GM12864 (cell line): ENCODE measurements at places on chromosomes 3 and 15.

DNA sequence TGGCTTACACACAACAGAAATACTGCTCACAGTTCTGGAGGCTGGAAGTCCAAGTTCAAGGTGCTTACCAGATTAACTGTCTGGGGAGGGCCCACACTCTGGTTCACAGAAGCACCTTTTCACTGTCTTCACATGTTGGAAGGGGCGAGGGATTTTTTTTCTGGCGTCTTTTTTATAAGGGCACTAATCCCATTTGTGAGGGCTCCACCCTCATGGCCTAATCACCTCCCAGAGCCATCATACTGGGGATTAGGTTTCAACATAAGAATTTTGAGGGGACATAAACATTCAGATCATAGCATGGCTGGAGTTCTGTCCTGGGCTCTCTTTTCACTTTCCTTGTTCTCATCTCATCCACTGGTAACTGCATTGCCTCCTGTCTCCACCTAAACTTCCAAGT, 63.5 kb downstream of the IGF1R start:
- no peak for DNase-seq

GRCh38 chr15:38945551-38946298, 381.1 kb upstream of the RASGRP1 start:
- no peak for DNase-seq

GRCh38 chr3:50203809-50204803, 965 bp upstream of the SLC38A3 start:
- DNase-seq: no peak

DNA sequence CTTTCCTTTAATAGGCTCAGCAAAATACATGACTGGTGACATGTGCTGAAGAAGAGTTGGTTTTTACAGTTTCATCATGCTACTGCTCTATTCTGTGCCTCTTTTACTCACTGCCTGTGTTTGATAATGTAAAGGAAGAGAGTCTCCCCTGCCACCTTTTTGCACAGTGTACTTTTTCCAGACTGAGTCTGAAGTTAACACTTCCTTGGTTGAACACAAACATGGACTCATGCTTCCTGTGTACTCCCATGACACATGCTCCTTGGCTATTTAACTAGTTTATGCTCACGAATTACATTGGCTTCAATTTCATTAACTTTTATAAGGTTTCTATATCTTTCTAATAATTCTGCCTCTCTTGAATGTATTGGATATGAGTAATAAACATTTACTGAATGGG, 396.1 kb downstream of the VGLL3 start:
- DNase-seq: no peak

- no peak for DNase-seq
Measured at GRCh38 chr3:39712413-39713048, 96.9 kb upstream of the MYRIP start.

DNA sequence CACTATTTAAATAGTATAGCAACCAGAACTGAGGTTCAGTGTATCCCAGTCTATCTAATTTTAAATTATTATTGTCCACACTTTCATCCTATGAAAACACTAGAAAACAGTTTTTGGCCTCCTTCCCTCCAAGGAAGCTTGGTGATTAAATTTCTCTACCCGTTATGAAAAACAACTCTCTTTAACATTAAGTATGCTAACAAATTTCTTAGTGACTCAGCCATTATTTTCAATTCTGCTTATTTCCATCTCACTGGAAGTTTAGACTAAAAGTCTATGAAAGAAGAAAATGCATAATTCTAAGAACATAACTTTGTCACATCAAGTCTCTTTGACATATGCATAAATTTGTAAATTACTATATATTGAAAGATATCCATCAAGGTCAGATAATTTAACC, 185.2 kb downstream of the NSUN3 start:
- no peak for DNase-seq

DNA sequence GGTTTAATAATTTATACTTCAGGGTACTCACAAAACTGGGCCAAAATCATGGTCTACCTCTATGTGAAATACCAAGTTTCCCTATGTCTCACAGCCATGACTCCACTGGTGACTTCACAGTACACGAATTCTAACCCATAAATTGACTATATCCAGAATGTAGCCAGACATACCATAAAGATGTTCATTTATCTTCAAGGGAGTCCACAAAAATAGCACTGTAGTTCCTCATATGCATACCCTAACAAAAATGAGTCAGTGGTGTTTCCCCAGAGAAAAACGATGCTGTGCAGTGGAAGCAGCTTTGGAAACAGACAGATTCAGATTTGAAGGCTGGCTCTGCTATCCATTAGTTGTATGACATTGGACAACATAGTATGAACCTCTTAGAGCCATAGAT, 438.8 kb downstream of the FHIT start:
- DNase-seq: no peak

DNA sequence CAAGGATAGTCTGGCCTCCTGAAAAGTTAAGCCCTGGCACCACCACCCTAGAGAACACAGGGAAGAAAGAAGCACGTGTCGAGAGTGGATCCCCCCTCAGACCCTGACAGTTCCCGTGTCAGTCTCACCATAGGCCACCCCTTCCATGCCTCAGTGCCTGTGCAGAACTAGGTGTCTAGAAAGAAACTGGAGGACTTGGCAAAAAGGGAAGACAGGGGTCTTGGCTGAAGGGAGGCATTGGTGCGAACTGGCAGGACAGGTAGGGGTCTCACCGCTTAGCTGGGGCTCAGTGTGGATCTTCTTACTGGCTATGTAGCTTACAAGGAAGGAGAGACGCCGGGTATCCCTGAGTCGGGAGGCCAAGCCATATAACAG, 518 bp downstream of the QARS1 start:
- no peak for DNase-seq

- no peak for DNase-seq
Measured at GRCh38 chr3:10599017-10599416, 93.6 kb upstream of the ATP2B2 start.

DNA sequence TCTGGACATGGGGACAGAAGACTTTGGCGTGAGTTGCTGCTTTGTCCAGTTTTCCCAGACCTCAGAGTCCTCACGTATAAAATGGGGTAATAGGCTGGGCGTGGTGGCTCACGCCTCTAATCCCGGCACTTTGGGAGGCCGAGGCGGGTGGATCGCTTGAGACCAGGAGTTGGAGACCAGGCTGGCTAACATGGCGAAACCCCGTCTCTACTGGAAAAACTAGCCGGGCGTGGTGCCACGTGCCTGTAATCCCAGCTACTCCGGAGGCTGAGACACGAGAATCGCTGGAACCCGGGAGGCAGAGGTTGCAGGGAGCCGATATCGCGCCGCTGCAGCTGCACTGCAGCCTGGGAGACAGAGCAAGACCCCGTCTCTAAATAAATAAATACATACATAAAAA, 22.7 kb upstream of the IGF1R start:
- no peak for DNase-seq

- DNase-seq: no peak
Measured at GRCh38 chr15:51006336-51006985, 88.2 kb downstream of the TNFAIP8L3 start.

GRCh38 chr15:77611767-77612166, 20.9 kb downstream of the LINGO1 start:
- DNase-seq: no peak

DNA sequence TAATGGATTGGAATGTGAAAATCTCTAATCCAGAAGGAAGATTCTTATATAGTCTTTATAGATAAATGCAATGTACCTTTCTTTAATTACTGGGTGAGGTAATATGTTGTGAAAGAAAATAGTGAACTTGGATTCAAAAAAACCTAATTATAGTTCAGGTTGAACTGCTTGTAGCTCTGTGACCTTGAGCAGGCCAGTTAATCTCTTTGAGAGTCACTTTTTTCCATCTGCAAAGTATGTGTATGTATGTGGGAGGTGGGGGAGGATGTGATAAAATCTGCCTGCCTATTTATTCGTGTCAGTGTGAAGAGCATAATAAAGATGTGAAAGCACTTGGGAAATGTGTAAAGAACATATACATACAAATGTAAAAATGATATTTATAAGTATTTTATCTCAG, 34.4 kb downstream of the GLCE start:
- no peak for DNase-seq

DNA sequence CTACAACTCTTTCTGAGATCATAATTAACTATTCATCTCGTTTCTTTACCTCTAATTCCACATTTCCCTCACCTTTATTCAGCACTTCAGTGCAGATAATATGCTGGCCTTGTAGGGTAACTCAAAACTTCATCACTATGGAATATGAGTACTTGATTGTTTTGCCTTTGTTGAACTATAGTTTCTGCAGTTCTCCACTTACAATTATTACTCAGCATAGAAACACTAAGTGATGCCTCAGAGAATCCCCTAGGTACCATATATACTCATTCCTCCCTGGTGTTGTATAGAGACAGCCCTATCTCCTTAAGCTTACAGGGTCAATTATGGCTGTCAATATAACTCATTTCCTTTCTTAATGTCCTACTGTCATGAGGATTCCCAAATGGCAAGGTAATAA, 380.6 kb upstream of the RBMS3 start:
- DNase-seq: no peak

DNA sequence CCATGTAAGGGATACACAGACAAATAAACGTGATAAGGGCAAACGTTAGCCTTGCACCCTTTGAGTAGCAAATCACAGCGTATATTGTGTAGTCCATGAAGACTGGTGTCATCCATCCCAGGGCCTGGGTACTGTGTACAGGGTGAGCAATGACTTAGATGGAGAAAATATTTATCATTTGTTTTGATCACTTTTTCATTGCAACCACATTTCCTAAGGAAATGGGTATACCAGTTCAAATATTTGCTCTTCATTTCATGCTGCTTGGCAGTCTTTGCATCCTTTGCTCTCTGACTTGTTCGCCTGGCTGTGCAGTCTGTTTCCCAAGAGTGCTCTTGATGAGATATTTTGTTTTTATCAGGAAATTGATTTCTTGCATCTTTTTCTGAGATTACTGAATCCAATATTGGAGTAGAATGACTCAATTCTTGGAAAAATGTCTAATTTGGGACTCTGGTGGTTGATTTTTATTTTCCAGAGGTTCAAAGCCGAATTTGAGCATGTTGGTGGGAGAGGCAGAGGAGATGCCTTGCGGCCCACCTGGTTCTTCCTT, 424.6 kb upstream of the SEMA6D start:
- DNase-seq: no peak

GRCh38 chr3:23341147-23341838, 138.2 kb downstream of the UBE2E2 start:
- DNase-seq: no peak

GRCh38 chr15:70998319-70998718, 105.7 kb downstream of the LRRC49 start:
- no peak for DNase-seq

GRCh38 chr3:184004476-184004875, 13.2 kb downstream of the ABCC5 start:
- no peak for DNase-seq

DNA sequence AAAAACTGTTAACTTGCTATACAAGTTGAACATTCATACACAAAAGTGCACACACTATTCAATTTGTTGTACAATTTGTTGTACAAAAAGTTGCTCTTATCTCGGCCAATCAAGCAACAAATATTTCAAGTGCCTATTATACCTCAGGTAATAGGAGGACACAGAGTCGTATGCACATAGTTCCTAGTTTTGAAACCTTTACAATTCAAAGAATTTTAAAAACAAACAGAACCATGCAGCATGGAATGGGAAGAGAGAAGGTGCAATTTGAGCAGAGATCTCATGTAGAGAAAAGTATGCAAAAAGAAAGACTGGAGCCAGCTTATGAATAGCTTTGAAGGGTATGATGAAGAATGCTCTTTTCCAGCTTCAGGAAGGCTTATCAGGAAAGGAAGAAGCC, 46.5 kb upstream of the ARPP19 start:
- DNase-seq: no peak

DNA sequence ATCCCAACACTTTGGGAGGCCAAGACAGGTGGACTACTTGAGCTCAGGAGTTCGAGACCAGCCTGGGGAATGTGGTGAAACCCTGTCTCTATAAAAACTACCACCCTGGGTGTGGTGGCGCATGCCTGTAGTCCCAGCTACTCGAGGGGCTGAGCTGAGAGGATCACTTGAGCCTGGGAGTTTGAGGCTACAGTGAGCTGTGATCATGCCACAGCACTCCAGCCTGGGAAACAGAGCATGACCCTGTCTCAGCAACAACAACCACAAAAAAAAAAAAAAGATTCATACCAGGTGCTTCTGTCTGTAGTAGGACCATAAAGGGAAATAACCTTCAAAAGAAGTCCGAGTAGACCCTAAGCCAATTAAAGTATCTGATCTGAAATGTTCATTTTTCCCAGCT, 94.5 kb downstream of the SERPINI1 start:
- DNase-seq: no peak

DNA sequence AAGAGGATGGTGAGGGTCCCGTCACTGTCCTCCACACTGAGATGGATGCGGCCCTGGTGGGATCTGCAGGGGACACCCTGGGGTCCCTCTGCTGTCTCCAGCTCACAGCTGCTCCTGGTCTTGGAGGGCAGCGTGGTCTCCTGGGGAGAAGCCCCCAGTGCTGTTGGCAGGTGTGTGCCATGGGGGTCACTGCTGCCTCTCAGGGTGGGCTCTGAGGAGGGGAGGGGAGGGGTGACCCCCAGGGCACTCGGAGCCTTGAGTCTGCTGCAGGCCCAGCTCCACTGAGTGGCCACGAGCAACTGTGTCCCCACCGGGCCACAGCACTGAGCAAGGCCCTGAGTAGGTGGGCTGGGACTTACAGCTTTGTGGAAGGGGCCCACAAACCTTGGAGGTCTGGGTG, 34.7 kb downstream of the KLHL25 start:
- DNase-seq: no peak

- no peak for DNase-seq
Measured at GRCh38 chr3:82080261-82080660, 318.8 kb upstream of the GBE1 start.

DNA sequence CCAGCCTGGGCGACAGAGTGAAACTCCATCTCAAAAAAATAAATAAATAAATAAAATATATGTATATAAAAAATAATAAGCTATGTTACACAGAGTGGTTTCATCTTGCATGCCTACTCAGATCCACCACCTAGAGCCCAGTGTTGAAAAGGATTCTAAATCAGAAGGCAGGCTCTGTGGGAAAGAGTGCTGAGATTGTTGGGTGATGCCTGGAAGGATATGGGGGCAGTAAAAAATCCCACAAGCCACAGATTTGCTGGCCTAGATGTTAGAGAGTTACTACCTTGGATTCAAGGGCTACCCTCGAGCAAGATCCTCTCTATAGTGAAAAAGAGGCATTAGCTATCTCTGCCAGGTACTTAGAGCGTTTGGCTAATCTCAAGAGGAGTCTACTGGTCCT, 144.3 kb downstream of the STAC start:
- DNase-seq: no peak

GRCh38 chr3:106348139-106348690, 479.4 kb upstream of the CBLB start:
- no peak for DNase-seq

GRCh38 chr3:64080616-64081234, 57.4 kb upstream of the PSMD6 start:
- no peak for DNase-seq

GRCh38 chr3:100650651-100651619, 41.5 kb downstream of the ADGRG7 start:
- DNase-seq: peak; percentile 59
